ENCODE measurements at places on chromosomes 6 and 20. TPM values are rescaled to one million over a fixed set of nuclear protein-coding genes. Genes with fewer than 3 reads are reported as not detected.

Gene TRAM2
- 7.9 TPM for total RNA-seq

Gene TREM1
- not detected for total RNA-seq

Gene LY86
- total RNA-seq: not detected

GRCh38 chr20:36497856-36498255, 43.5 kb upstream of the MYL9 start:
- peaks cover 10% of the 10 kb centered on the region for H3K36me3 ChIP-seq
- no peaks in the 10 kb centered on the region for H3K27me3 ChIP-seq
- peak overlapping the region; percentile 52 for H3K27ac ChIP-seq
- H3K4me3 ChIP-seq: no peak overlapping the region
- peaks cover 23% of the 10 kb centered on the region for H3K4me1 ChIP-seq

Gene NDUFAF5
- 4.4 TPM for total RNA-seq

Gene RNASET2
- total RNA-seq: 53.7 TPM

Gene WFDC2
- 11.9 TPM for total RNA-seq
